Motor neuron (in vitro differentiated cells): ENCODE measurements at places on chromosomes 1 and 21.

GRCh38 chr1:27968692-27969091 lies 8.9 kb downstream of the XKR8 start:
- ATAC-seq: no peak

GRCh38 chr1:167839009-167839408 lies 74.9 kb downstream of the ADCY10 start:
- ATAC-seq: no peak

DNA sequence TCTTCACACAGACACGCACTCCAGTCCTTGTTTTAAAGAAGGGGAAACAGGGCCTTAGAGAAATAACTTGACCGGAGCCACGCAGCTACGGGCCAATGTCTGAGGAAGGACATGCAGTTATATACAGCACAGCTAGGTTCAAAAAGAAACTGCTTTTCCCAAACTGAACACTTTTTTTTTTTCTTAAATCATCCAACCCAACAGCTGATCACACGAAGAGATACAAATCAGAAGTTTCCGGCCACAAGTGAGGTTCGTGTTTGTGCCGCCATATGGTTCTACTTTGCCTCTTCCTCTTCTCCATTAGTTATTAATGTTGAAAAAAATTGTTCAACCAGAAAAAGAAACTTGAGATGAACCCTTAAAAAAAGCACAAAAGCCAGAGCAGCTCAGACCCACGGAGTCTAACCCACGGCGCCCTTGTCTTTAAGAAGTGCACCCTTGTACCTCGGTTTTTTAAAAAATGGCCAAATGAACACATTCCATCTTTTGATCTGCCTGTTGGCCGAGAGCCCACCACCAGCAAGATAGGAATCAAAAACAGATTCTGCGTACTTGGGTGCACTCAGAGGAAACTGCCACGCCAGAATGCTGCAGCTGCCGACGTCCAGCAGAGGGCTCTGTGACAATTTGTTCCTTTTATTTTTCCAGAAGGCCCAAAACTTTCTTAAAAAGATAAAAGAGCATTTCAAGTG lies 78.9 kb downstream of the SLC66A1 start:
- peak; percentile 30 for ATAC-seq

GRCh38 chr1:118303064-118303463 lies 118.0 kb upstream of the SPAG17 start:
- no peak for ATAC-seq

GRCh38 chr1:109547463-109548320 lies 723 bp upstream of the GNAI3 start:
- ATAC-seq: peak; percentile 19

DNA sequence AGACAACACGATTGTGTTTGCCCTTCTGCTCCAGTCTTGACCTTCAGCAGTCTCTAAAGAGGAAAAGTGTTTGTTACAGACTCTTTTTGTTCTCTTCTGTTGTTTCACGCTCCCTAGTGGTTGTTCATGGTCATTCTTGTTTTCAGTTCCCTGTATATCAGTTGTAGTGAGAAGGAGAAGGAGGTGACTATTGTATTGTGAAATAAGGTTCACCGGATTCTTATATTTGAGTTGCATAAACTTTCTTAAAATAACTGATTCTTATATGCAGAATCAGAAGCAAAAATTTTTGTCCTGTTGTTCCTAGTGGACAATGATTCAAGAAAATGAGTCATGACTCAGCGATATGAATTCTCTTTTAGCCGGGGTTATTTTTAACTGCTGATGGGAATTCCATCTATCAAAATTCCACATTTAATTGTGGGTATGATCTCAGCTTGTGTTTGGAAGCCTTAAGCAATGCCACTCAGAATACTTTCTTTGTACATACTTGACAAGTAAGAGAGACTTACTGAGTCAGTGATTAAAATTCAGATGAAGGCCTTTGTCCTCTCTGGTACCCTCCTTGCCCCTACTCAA lies 152.2 kb downstream of the CLEC20A start:
- ATAC-seq: peak; percentile 66

GRCh38 chr1:23193391-23194118 lies 23.7 kb downstream of the HTR1D start:
- no peak for ATAC-seq

DNA sequence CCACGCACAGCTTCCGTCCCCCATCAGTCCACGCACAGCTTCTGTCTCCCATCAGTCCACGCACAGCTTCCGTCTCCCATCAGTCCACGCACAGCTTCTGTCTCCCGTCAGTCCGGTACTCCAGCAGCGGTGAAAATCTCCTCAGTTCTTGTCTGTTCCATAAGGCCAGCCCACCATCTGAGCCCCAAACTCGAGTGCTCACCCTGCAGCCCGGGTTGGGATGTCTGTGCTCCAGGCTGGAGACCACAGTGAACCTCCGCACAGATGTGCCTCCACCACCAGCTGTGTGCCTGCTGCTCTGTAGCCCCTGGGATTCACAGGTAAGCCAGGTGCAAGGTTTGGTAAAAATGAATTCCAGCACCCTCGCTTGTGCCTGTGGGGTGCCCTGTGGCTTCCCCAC lies 258.6 kb downstream of the NPHP4 start:
- no peak for ATAC-seq

- ATAC-seq: no peak
Measured at GRCh38 chr21:20260124-20260523, 738.1 kb upstream of the NCAM2 start.

DNA sequence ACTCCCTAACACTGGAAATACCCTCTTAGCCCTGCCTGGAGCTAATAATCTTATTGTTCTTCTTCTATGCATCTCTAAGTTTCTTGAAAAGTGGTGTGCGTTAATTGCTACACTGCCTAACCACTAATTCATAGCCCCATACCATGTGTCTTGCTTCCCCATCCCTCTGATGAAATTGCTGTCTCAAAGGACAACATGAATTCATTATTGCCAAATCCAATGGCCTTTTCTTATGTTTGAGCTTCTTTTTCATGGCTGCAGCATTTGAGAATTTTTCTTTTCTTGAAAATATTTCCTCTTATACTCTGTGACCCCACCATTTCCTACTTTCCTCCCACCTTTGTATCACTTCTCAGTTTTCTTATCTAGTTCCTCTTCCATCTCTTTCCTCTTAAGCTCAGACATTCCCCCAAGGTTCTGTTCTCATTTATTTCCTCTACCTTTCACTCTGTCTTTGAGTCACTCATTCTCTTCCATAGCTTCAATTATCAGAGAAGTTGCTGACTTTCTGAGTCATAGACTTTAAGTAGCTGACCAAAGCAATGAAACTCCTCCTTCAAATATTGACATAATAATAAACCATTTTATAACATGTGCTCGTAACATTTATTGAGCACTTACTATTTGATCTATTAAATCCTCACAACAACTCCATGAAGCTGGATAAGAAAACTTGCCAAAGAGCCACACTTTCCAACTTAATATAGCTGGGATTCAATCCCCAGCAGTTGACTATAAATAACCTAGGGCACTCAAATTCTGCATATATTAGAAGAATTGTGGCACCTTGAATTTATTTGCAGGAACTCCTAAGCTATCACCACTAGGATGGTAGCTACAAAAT lies 35.5 kb upstream of the ATP6V1G3 start:
- no peak for ATAC-seq

- ATAC-seq: no peak
Measured at GRCh38 chr21:38534591-38534990, 36.3 kb upstream of the ERG start.

DNA sequence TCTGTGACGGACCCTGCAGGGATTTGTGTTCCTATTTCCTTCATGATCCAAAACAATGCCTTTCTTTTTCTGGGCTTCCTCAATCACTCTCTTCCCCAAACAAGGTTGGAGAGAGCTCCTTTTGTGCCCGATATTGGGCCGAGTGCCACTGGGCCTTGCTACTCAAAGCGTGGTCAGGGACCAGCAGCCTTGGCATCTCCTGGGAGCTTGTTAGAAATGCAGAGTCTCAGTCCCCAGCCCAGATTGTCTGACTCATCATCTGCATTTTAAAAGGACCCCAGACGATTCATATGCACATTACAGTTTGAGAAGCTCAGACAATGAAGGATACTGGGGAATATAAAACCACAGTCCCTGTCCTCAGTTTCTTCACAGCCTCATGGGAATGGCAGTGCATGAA lies 19.9 kb downstream of the ADORA1 start:
- ATAC-seq: peak; percentile 28

DNA sequence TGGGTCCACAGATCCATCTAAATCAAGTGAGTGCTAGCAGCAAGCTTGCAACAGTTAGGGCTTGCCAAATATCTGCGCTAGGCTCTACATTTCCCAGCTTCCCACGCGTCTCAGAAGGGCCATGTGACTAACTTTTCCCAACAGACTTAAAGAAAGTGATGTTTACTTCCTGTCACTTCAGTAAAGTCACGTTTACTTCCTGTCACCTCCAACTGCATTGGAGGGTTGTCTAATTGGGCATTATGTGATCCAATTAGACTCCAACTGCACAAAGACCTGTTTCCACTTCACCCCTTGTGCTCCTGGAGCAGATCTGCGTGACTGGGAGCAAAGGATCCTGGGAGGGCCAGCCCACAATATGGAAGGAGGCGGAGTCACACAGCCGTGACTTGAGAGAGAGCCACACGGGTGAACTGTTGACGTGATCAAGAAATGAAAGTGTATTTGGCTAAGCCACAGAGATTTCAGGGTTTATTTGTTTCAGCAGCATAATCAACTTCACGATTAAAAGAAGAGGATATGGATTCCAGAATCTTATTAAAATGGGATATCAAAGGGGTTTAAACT lies 77.7 kb downstream of the CYYR1 start:
- no peak for ATAC-seq

GRCh38 chr1:158728510-158729225 lies 8.1 kb upstream of the OR6K3 start:
- ATAC-seq: no peak

DNA sequence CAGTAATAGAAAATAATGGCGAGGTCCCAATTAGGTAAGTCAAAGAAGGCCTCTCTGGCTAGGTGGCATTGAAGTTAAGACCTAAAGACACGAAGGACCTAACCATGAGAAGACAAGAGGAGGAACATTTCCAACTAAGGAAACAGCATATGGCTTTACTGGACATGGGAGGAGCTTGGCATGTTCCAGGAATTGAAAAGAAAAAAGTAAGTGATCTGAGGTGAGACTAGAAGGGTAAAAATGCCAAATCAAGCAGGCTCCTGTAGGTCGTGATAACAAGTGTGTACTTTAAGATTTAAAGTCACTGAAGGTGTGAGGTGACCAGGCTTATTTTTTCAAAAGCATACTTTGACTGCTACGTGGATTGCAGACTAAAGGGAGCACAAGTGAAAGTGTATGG lies 13.4 kb upstream of the CLCC1 start:
- no peak for ATAC-seq

DNA sequence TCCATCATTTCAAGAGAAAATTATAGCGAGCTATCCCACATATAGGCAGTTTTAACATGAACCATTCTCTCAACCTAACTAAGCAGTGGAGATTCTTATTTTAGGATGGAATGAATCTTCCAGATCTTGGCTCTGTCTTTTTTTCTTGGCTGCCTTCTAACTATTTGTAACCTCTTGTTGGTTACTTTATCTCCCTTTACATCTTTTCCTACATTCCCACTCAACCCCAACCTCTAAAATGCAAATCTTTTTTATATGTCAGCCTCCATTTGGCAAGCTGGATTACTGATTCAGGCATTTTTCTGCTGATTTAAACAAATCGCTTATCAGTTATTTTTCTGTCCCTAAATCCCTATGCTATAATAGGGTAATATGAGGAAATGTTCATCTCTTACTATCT lies 46.9 kb upstream of the LHX8 start:
- ATAC-seq: no peak

- no peak for ATAC-seq
Measured at GRCh38 chr1:180173952-180174351, 19.3 kb downstream of the QSOX1 start.

DNA sequence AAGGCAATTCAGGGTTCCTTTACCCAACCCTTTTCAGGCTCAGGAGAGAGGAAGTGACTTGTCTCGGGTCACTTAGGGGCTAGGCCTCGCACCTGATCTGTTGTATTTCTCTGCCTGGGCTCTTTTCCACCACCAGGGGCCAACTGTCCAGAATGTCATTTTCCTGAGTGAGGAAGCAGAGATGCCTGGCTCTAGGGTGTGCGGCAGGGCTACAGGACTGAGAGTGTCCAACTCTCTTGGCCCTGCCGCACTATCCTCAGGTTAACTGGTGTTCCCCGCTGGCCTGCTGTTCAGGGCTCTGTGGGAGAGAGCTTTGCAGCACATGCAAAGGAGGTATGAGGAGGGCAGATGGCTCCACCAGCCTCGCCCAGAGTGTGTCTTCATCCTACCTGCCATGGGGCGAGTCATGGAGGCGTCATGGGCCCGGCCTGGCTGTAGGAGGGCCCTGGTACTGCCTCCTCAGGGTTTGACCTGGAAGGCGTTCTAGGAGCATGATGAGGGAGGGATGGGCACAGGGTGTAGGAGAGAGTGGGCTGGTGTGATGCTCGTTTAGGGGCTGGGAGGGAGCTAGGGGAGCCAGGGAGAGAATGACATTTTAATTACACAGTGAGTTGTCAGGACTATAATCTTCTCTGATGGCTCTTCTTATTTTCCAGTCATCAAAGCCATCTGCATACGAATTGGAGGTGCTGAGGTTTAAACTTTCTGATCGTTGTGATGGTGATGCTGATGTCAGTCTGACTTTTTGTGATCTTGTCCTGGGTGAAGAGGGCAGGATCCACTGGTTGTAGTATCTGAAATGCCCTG lies 128.3 kb downstream of the NOS1AP start:
- peak; percentile 47 for ATAC-seq

DNA sequence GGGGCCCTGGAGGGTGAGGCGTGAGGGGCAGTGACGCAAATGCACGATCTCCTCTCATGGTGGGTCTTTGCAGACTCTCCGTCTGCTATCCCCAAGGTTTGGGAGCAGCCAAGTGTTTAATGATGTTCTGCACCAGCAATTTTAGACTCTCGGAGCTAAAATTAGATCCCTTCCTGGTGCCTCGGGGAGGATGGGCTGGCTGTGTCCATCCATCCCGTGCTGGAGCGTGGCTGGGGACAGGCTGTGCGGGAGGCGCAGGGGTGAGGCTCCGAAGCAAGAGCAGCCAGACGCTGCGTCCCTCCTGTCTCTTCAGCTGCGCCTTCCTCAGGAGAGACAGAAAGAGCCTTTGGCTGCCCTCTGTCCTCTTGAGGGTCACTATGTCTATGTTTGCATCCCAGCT lies 387.6 kb downstream of the CAMTA1 start:
- ATAC-seq: no peak

GRCh38 chr1:40906781-40907400 lies 44.7 kb upstream of the CITED4 start:
- ATAC-seq: no peak

DNA sequence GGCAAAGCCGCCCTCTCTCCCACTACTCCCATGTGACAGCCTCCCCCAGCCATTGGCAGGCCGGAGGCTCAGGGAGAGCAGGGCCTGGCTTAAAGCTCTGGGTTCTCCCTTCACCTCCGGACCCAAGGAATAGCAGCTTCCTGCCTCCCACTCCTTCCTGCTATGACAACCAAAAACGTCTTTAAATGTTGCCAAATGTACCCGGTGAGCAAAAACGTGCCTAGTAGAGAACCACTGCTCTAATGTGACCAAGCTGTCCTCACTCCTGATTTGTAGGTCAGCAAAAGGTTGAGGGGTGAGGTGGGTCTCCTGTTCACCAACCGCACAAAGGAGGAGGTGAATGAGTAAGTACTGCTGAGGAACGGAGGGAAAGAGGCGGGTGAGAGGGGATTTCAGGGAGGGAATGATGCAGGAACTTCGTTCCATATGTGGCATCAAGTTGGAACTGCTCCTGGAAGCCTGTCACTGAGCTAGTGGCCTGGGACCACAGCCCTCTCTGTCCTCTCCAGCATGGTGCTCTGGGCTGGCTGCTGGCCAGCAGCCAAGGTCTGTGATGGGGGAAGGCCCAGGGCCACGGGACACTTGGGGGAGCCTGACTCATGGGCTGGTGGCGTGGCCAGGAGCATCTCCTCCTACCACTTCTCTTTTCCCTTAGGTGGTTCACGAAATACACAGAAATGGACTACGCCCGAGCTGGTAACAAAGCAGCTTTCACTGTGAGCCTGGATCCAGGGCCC lies 5.7 kb downstream of the MRTO4 start:
- ATAC-seq: no peak
